Placental pericyte (primary cell): ENCODE measurements at places on chromosomes 16 and 17. TPM values are rescaled to one million over a fixed set of nuclear protein-coding genes. Genes with fewer than 3 reads are reported as not detected.

Gene PAM16
- total RNA-seq: 19.9 and 28.2 TPM in 2 replicates

Gene MT3
- not detected in 2 replicates for total RNA-seq

Gene JPH3
- total RNA-seq: not detected in 2 replicates

Gene NPIPB4
- total RNA-seq: 22.1 and 42.9 TPM in 2 replicates

Gene MAP3K14
- 2.2 and 3.0 TPM in 2 replicates for total RNA-seq

Gene TOM1L1
- 21.8 and 51.6 TPM in 2 replicates for total RNA-seq

Gene PLLP
- total RNA-seq: 0.14 and 0.44 TPM in 2 replicates

Gene JPT1
- total RNA-seq: 48.4 and 187 TPM in 2 replicates

Gene AIPL1
- not detected in 2 replicates for total RNA-seq

Gene KCNH6
- total RNA-seq: 0.14 TPM in 1 of 2 replicates, not detected in the other

Gene BLMH
- total RNA-seq: 22.8 and 28.7 TPM in 2 replicates

Gene CACNG3
- not detected in 2 replicates for total RNA-seq
